ENCODE measurements at places on chromosomes 5 and 9.

- no peak for DNase-seq
Observed at GRCh38 chr5:150457121-150457520, 7.6 kb upstream of the RPS14 start.

DNA sequence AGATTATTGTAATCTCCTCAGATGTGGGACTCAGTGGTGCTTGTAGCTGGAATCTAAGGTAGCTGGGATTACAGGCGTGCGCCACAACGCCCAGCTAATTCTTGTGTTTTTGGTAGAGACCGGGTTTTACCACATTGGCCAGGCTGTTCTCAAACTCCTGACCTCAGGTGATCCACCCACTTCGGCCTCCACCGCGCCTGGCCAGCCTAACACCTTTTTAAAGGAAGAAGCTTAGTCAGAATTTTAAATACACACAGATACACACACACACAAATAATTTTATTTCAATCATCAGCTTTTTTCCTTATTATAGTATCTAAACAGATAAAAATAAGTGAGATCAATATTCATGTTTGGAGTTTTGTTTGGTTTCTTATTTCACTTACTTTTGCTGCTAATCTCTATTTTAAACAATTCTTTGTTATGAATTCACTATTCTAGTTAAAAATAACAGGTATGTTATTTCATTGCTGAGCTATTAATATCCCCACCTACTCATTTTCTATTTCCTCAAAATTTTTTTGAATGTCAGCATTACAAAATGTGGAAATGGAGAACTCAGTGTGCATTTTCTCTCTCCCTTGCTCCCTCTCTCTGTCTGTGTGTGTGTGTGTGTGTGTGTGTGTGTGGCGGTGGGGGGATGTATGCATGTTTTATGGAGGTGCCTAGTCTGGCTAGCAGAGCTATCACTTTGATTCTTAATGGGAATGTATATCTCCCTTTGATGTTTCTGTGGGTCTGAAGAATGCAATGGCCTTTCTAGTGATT, 960.6 kb upstream of the DMAC1 start:
- no peak for DNase-seq

DNA sequence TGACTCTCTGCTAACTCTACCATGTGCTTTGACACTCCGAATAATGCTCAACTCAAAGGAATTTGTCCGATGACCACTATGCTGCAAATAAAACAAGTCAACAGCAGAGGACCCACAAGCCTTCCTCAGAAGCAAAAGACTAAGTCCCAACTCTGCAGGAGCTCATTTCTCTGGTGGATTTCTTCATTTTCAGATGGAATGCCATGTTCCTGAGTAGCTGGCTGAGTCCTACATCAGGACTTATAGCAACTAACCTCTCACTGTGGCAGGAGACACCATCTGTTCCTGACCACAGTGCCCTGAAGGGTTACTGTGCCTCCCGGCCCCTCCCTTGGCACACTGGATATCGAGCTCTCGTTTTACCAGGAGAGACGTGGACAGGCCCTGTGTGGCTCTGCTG, 20.8 kb downstream of the LHFPL2 start:
- no peak for DNase-seq

GRCh38 chr9:112170235-112170634, 4.9 kb downstream of the SUSD1 start:
- DNase-seq: no peak

DNA sequence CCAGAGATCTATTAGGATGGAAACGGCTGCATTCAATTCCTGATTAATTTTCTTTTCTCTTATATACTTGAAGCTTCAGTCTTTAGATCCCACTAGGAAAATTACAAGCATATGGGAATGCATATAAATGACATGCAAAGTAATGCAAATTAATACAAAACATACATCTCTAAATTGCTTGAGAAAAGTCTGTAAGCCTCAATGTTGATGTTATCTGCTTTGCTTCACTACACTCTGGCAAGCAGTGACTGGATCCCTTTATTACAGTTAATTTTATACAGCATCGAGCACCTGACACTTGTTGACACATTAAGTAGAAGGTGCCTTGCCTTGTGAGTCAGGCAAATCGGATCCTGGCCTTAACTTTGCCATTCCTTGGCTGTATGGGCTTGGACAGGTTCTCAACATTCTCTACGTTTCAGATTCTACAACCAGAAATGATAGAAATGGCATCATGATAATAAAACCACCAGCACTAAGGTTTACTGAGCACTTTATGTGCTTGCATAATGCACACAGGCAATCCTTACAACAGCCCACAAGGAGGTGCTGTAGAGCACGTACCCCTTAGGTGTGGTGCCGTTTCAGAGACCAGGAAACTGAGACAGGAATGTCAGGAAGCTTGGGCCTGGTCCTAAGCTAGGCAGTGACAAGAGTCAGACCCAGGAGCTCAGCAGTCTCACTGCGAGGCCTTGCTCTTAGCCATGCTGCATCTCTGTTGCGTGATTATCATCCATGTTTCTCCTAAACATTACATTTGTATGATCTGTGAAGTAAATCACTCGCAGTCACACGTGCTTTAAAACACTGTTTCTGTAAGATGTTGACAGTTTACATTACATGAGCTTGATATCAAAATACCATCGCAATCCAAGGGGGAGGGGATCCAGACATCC, 2.7 kb downstream of the GCNT4 start:
- peak; percentile 61 for DNase-seq

DNA sequence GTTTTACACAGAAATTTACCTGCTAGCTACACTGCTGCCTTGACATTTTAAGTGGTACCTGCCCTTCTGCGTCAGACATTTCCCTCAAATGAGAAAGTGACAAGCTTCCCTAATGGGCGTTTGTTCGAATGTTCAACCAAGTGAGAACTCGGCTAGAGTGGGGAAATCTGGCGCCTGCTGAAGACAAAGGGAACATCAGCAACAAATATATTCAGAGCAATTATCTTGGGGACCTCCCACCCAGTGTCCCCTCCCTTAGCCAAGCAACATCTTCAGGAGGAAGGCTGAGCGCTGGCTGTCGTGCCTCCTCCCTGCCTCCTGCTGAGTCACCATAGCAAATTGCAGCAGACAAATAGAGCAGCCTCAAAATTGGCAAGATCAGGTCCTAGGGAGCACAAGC, 57.1 kb downstream of the MFAP3 start:
- DNase-seq: no peak

- no peak for DNase-seq
Observed at GRCh38 chr5:143186623-143187022, 216.9 kb downstream of the NR3C1 start.

- DNase-seq: no peak
Observed at GRCh38 chr9:16960084-16960483, 89.6 kb upstream of the BNC2 start.

GRCh38 chr9:128555180-128555721, 2.9 kb downstream of the SPTAN1 start:
- DNase-seq: peak; percentile 79

DNA sequence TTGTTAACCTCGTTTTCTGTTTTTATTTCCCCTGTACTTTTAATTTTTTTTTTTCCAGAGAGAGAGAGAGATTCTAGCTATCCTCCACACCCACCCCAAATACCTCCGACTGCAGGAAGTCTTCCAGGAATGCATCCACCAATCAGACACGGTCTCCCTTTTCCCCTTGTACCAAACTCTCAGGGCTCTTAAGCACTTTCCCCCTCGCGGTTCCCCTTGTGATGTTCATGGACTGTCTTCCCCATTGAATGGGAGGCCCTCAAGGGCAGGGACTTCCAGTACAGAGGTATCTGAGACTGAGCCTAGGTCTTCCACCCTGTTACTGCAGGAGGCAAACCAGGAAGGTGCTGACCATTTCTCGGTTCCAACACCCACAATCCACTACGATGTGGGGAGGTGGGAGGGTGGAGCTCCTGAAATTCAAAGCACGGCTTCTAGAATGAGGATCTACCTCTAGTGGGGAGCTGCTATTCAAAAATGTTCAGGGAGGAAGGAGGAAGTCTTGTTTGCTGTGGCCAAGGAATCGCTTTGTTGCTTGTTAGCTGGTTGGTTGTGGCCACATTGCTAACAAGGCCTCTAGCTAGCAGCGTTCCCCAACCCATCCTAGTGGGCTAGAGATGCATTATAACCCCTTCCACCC, 37.5 kb upstream of the PTGS1 start:
- DNase-seq: no peak

DNA sequence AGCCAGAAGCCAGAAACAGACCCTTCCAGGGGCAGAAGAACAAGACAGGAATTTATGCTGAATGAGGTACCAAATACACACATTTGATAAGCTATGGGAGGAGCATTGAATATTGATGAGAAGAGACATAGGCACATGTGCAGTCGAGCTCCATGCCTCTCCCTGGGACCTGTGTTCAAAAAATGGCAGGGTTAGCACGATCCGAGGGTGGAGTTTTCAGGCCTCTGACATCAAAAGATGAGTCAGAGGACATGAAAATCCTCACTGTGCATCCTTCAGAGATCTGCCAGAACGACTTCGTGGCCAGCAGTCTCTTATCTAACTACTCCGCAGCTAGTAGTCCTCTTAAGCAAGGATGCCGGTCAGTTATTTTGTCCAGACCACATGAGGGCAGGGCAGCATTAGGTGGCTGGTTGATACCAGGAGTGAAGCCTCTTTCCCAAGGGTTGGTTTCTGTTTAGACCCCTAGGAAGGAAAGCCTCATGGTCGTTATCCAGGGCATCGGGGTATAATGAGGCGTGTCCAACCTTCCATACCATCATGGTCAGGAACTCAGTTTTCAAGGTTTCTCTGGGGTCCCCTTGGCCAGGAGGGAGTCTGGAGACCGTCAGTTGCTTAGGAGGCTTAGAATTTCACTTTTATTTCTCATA, 11.6 kb upstream of the CMBL start:
- DNase-seq: no peak

DNA sequence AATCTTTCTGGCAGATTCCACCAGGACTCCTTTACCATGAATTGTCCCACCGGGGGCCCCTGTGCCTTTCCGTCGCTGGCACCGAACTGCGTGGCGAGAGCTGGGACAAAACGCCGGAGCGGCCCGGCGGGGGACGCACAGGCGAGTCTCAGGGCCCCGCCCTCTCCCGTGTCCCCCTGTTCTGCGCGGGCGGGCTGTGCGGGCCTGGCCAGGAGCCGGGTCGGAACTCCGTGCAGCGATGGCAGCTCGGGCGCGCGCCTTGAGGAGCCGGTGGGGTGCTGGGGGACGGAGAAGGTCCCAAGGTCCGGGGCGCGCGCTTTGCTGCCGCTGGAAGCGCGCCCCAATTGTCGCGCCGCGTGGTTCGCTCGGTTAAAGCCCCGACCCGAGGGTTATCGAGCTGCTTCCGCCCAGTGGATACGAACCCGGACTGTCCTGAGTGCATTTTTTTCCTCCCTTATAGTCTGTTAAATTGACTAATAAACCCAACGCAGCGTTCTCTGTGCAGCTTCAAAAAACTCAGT, 125.3 kb downstream of the TMEM174 start:
- DNase-seq: no peak

- DNase-seq: no peak
Observed at GRCh38 chr5:55134053-55134722, 25.8 kb upstream of the GPX8 start.

DNA sequence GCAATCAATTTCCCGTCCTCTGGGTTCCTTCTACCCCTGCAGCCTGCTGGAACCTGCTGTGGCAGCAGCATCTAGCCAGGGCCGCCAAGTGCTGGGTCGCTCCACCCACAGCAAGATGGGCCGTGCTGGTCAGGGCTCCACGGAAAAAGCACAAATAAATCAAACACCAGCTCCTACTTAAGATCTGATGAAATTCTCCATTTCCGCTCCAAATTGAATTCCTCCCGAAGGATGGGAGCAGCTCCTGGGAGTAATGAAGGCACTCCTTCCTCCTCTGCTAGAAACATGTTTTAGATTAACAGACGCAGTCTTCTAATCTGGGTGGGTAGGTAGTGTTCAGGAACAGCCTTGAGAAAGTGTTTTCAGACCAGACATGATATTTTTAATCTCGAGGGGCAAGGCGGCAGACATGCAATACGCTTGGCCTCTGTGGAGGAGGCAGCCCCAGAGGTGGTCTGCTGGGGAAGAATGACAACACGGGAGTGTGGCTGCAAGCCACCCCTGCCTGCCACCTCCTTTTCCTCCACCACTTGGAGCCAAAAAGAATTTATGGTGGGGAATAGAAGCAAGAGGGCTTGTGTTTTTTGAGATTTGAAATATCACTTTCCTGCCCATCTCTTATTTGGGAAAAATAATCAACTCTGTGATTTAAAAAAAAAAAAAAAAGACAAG, 194.1 kb downstream of the AOPEP start:
- DNase-seq: no peak

GRCh38 chr5:153749960-153750359, 259.5 kb downstream of the GRIA1 start:
- DNase-seq: no peak

DNA sequence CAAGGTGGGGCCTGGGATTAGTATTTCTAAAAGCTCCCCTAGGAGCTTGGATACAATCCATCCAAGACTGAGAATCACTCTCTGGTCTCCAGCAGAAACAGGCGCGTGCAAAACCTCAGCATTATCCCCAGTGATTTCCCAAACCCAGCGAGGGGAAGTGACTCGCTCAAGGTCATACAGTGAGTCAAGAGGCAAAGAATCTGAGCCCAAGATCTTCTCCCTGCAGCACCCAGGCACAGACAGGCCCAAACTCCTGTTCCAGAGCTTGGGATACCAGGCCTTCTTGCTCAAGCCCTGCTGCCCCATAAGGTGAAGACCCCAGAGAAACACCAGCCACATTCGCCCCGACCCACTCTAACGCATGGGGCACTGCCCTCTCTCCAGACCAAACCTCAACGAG, 33.2 kb downstream of the SHB start:
- peak; percentile 71 for DNase-seq

DNA sequence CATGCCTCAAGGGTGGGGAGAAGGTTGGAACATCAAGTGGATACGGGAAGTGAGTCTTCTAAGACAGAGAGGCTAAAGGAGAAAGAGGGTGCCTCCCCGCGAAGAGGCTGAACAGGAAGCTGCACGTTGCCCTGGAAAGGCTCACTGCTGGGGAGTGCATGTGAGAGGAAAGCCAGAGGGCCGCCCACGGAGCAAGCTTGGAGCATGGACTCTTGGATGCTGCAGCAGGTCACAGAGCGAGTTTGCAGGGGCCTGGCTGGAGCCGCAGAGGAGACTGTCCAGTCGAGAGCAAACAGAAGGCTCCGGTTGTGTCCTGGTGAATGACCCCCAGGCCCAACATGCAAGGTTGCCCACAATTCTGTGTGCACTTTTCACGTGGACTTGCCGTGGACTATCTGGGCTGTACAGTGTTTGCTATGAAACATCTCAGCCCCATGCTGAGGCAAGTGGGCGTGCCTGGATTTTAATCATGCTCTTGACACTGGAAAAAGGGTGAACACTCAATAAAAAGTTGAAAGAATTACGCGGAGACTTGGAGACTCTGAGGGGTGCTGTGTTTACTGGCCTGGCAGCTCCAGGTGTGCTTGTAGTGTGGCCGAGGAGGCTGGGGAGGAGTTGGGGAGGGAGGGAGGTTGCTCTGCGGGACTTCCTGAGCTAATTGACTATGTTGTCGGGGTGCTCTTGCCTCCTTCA, 54.5 kb upstream of the GARNL3 start:
- DNase-seq: no peak

- DNase-seq: no peak
Observed at GRCh38 chr5:13994621-13995253, 50.2 kb upstream of the DNAH5 start.

- no peak for DNase-seq
Observed at GRCh38 chr5:134493461-134494055, 31.9 kb upstream of the JADE2 start.

GRCh38 chr5:133943475-133943817, 25.0 kb downstream of the C5orf15 start:
- no peak for DNase-seq

GRCh38 chr9:31674264-31674663, 710.2 kb upstream of the ACO1 start:
- DNase-seq: no peak

- no peak for DNase-seq
Observed at GRCh38 chr5:102747386-102748166, 7.5 kb upstream of the PAM start.
